AG10803 (cell line): ENCODE measurements at places on chromosomes 13 and 19.

DNA sequence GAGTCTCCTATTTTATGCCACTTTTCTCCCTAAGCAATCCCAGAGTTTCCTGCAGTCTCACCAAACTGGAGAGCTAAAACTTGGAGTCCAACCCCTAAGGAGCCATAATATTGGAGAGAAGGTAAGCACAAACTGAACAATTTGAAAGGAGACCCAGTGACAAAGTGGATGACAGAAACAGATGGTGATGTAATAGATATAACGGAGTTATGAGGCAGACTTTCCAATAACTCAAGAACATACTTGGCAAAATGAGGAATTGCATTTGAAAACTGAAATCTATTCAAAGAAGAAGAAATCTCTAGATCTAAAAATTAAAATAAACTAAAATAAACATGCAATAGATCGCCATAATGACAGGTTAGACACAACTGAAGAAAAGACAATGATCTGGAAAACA lies 200.9 kb upstream of the MIR17HG start:
- DNase-seq, result no peak

- no peak for DNase-seq
Measured at GRCh38 chr13:110662091-110662490, 43.8 kb downstream of the CARS2 start.

DNA sequence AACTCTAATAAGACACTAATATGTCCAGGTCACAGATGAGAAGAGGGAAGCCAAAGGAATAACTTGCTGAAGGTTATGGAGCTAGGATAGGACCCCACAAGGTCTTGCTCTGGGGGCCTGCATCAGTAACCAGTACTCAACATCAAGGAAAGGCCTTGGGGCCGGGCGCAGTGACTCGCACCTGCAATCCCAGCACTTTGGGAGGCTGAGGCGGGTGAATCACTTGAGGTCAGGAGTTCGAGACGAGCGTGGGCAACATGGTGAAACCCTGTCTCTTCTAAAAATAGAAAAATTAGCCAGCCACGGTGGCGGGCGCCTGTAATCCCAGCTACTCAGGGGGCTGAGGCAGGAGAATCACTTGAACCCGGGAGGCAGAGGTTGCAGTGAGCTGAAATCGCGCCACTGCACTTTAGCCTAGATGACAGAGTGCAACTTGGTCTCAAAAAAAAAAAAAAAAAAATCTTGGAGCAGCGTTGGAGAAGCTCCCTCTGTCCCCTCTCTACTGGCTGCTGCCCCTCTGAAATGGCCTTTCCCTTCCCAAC lies 1.8 kb downstream of the LONP1 start:
- DNase-seq, result peak; percentile 55

- no peak for DNase-seq
Measured at GRCh38 chr13:27980280-27980998, 8.1 kb downstream of the URAD start.

DNA sequence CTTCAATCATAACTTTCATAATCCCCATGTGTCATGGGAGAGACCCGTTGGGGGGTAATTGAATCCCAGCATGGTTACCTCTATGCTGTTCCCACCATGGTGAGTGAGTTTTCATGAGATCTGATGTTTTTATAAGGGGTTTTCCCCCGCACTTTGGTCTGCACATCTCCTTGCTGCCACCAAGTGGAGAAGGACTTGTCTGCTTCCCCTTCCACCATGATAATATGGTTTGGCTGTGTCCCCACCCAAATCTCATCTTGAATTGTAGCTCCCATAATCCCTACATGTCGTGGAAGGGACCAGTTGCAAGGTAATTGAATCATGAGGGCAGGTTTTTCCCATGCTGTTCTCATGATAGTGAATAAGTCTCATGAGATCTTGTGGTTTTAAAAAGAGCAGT lies 524.9 kb downstream of the SLITRK5 start:
- DNase-seq, result no peak

- no peak for DNase-seq
Measured at GRCh38 chr13:99909836-99910619, 61.5 kb downstream of the ZIC5 start.

DNA sequence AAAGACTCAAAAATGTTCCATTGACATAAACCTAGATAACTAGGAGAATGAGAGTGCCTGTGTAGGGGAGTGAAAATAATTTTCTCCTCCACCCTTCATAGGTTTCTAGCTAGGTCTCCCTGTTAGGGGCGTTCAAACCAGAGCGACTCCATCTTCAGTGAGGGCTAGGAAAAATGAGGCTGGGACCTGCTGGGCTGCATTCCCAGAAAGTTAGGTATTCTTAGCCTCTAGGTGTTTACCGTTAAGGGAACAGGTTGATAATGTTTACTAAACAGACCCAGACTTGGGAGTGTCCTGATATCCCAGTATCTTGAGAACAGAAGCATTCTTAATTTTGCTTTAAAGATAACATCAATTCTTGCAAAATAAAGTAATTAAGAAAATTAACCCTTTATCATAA lies 20.1 kb downstream of the PABPC3 start:
- DNase-seq, result no peak

DNA sequence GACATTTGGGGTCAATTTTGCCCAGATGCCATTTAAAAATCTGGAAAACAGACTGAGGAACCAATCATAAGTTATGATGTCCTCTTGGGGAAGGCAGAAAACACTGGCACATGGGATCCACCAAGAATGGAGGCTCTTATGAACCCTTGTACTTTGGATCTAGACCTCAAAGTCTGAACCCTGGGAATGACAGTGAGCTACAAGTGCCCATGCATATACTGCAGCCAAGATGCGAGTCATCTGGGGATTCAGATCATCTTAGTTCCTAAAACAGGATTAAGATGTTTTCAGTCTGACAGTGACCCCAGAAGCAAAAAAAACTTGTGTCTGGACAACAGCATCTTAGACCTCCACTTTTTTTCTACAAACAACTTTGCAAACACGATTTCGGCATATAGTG lies 100.2 kb upstream of the SIAH3 start:
- DNase-seq, result no peak

GRCh38 chr13:112213467-112214255 lies 146.7 kb downstream of the SOX1 start:
- DNase-seq, result no peak

- no peak for DNase-seq
Measured at GRCh38 chr13:56216221-56216620, 924.5 kb upstream of the PRR20A start.

GRCh38 chr13:33119022-33119781 lies 103.0 kb downstream of the KL start:
- DNase-seq, result peak; percentile 33

DNA sequence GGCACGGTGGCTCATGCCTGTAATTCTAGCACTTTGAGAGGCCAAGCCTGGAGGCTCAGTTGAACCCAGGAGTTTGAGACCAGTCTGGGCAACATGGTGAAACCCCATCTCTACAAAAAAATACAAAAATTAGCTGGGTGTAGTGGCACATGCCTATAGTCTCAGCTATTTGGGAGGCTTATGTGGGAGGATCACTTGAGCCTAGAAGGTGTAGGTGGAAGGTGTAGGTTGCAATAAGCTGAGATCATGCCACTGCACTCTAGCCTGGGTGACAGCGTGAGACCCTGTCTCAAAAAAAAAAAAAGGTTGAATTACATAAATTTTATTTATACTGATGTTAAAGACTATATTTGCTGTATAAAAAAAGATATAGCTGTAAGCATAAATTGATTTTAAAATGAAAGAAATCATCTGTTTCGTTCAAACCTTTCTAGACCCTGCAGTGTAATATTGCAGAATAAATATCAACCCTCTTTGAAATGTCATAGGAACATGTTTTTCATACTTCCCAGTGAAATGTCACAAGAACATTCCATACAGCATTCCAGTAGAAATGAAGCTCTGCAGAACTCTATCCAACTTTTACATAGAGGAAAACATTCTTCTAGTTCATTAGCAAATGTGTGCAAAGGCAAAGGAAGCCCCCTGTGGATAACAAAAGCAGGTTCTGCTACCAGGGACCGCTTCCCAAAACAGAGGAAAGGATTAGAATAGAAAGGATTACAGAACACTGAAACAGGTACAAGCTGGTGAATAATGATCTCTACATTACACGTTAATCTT lies 76.0 kb downstream of the CAB39L start:
- peak; percentile 66 for DNase-seq

GRCh38 chr19:13726323-13726722 lies 38.0 kb upstream of the MRI1 start:
- DNase-seq, result no peak

GRCh38 chr19:54376610-54377285 lies 12.0 kb upstream of the LAIR1 start:
- no peak for DNase-seq
